ENCODE measurements at places on chromosomes 4 and X.

DNA sequence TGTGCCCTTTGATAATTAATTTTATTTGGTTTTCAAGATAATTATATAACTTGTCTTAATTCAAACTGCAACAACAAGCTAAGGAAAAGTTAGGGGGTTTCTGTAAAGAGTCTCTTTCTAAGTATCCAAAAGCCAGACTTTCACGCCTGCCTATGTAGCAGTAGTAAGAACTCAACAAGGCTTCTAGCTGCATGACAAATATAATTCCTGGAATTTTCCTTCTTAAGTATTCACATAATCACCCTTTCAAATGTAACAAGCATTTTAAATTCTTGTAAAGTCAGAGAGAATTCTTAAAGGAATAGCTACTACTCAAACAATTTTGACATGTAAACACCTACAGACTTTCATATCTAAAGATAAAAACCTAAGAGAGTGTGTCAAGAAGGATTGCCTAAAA lies 189.7 kb upstream of the NDST3 start:
- no peak for DNase-seq

DNA sequence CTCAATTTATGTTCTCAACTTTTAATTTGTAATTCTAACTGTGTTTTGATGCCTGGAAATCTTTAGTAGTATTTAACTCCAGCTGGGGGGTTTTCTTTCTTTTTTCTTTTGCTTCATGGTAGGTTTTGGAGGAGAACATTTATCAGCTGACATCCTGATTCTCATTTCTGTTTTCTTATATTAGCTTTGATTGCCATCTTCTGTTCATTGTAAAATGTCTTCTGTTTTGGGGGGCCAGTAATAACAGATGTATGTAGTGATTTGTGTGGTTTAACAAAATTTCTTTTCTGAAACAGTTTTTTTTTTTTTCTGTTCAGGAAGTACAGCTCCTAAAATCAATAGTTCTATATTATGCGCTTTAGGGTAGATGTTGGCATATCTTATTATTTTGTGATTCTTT lies 182.2 kb downstream of the GABRB1 start:
- DNase-seq: no peak

DNA sequence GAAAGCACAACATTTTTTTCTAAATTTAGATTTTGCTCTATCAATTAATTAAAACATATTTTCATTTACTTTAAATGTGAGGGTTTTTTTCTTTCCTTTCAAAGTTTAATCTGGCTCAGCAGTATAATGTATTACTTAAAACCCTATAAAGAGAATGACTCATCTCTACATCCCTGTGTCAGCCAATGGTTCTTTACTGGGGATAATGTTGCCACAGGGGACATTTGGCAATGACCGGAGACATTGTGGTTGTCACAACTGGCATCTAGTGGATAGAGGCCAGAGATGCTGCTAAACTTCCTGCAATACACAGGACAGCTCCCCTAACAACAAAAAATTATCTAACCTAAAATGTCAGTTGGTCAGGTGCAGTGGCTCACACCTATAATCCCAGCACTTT lies 53.8 kb downstream of the SYNPO2 start:
- DNase-seq: no peak

- no peak for DNase-seq
These were observed 176.5 kb upstream of the DKK2 start for GRCh38 chr4:107212565-107212964.

- no peak for DNase-seq
These were observed 140.5 kb downstream of the GRIA3 start for GRCh38 chrX:123324625-123325024.

DNA sequence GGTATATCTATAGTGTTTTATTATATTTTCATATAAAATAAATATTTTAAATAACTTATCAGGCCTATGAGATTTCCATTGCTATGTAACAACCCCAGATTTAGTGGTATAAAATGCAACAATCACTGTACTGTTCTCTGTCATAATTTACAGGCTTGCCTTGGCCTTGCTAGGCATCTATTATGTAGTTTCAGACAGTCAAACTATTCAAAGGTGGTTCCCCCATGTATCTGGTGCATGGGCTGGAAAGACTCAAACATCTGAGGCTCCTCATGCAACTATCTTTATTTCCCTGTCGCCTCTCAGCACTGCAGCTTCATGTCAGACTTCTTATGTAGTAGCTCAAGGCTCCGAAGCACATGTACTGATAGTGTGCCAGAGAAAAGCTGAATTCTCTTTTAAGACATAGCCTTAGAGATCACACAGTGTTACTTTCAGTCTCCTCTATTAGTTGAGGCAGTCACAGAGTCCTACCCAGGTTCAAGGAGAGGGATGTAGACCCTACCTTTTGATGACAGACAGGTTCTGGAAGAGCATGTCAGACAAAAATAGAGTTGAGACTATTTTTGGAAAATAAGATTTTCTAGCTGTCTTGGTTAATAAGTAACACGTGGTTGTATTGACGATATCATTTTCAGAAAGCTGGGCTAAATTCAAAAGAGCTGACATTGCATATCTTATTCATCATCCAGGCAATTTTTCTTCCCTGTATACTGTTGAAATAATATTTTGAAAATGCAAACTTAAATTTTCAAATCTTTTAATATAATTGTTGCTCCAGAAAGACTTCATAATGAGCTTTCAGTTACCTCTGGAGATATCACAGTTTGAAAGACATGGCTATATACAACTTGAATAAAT lies 19.4 kb downstream of the MTTP start:
- DNase-seq: no peak

- DNase-seq: no peak
These were observed 92.9 kb upstream of the GRID2 start for GRCh38 chr4:92210906-92211305.

DNA sequence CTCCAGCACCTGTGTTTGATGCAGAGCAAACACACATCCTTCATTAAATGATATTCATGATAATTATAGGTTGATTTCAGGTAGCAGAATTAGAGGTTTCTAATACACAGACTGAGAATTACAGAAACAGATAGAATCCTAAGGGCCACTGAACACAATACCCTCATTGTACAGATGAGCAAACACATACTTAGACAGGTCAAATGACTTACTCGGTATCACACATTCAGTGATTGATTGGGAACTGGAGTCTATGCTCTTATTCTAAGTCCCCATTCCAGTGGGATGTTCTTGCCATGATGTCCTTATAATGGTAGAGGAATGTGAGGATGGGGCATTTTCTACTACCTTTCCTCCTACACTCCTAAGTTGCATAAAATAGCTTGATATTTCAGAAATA lies 70.8 kb downstream of the DCAF8L1 start:
- no peak for DNase-seq

DNA sequence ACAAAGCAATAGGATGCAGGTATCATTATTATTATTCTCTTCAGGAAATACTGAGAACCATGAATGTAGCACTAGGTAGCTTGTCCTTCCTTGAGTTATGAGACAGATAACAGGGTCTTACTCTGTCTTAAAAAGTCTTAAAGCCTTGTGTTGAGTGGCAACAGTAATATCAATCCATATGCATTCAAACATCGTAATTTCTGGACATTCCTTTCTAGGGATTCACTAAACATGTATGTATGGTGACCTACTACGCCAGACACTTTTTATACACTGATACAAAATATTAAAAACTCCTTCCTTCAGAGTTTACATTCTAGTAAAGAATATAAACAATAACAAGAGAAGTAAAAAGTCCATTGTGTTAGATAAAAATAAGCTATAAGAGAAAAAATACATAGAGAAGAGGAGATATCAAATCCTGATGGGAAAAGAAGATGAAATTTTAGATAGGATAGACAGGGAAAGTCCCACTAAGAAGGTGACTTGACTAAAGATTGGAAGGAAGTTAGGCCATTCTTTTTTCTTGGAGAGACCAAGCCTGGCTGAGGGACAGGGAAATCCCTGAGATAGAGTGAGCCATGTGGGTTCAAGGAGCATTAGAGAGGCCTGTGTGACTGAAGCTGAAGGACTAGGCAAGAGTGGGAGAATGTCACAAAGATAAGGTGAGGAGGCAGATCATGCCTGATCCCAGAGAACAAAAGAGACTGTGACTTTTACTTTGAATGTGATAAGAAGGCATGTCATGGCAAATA lies 5.0 kb upstream of the DDX60L start:
- no peak for DNase-seq

GRCh38 chr4:184983672-184984356 lies 34.5 kb upstream of the HELT start:
- peak; percentile 70 for DNase-seq

- no peak for DNase-seq
These were observed 168.1 kb downstream of the VSIG4 start for GRCh38 chrX:65871671-65872311.

DNA sequence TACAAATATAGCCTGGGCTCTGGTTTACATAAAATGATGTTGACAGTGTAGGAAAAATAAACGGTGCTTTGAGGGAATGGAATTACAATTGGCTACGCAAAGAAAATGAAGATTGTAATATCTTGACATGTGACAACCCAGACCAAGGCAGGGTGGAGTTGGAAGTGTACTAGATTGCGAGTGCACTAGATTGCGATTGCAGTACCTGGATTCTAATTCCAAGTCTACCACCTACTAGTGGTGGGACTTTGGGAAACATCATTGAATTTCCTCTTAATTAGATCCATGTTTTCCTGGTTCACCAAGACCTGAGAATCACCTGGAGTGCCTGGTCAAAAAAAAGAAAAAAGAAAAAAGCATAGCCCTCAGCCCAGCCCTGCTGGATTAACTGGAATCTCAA lies 18.6 kb downstream of the EGF start:
- no peak for DNase-seq

DNA sequence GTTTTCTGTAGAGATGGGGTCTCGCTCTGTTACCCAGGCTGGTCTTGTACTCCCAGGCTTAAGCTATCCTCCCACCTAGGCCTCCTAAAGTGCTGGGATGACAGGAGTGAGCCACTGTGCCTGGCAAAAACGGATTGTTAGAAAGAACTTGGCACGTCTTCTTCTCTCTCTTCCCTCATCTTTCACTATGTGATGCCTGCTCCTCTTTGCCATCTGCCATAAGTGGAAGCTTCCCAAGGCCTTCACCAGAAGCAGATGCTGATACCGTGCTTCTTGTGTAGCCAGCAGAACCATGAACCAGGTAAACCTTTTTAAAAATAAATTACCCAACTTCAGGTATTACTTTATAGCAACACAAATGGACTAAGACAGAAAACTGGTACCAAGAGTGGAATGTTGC lies 36.9 kb upstream of the HUWE1 start:
- DNase-seq: no peak

- no peak for DNase-seq
These were observed 355.4 kb upstream of the CPEB2 start for GRCh38 chr4:14646831-14647230.

DNA sequence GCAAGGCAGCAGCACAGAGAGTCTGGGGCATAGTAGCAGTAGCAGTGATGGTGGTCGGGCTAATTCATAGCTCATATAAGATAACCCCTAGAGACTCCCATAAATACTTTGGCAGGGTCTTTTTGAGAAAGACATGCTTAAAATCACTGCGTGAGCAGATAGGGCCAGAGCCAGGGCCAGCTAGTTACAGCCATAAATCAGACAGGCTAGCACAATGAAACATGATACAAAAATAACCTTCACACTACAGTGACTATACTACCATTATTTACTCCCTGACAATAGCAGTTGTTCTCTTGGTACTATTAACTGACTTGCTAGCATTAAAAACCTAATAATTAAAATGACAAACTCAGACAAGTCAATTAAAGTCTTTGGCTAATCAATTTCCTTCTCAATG lies 295.9 kb downstream of the SMARCA1 start:
- DNase-seq: no peak

- no peak for DNase-seq
These were observed 58.5 kb downstream of the TMEM131L start for GRCh38 chr4:153524682-153525081.

DNA sequence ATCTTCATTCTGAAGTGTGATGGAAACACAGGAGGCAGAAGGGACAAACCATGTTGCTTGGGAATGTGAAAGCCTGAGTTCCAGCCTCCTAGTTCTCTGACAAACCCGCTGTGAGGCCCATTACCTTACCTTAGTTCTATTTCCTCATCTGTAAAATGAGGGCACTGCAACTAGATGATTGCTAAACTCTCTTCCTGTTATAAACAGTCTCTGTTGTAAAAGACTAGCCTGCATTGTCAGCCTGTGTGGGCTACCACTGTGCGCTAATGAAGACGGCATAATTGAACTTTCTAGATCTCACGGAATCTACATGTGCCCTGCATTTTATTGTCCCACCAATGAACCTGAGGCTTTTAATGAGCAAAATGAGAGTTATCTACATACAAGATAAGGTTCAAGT lies 147.2 kb downstream of the AFF2 start:
- DNase-seq: no peak

DNA sequence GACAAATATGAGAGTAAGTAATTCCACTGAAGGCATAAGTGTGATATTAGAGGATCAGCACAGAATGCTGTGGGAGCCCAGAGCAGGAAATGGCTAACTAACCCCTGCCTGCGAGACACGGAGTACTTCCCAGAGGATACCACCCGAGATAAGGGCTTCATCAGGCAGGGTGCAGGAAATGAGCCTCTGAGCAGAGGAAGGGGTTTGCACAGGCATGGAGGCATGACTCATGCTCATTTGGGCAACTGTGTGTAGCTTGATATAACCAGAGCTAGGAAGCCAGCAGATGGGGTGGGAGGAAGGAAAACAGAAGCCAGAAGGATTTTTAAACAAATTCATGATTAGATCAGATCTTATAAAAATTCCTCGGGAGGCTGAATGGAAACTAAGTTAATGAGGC lies 70.0 kb upstream of the TSPAN5 start:
- no peak for DNase-seq

DNA sequence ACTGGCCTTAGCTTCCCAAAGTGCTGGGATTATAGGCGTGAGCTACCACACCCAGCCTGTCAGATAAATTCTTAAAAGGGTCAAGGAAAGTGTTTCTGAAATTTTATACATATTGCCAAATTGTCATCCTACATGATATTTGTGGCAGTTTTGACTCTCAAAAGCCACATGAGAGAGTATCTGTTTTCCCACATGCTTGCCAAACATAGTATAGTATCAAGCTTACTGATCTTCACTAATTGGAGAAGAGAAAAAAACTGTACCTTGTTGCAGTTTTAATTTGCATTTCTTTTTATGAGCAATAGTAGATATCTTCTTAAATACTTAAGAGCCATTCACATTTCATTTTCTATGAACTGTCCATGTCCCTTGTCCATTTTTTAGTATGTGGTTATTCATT lies 83.6 kb downstream of the TET2 start:
- no peak for DNase-seq

DNA sequence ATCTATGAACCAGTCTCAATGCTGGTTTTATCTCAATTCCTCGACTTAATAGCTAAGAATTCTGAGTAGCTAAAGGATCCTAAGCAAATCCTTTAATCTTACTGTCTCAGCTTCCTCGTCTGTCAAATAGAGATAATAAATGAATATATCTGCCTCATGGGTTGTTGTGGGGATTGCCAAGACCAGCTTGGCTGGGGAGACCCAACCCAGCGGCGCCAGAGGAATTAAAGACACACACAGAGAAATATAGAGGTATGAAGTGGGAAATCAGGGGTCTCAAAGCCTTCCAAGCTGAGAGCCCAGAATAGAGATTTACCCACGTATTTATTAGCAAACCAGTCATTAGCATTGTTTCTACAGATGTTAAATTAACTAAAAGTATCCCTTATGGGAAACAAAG lies 41.9 kb downstream of the SLC34A2 start:
- no peak for DNase-seq

GRCh38 chr4:154164931-154165839 lies 326.4 kb downstream of the DCHS2 start:
- no peak for DNase-seq
